ENCODE measurements at places on chromosomes 1 and 21. TPM values are rescaled to one million over a fixed set of nuclear protein-coding genes. Genes with fewer than 3 reads are reported as not detected.

The EEIG2 gene
- 2.9 TPM for polyA plus RNA-seq

The DNAH14 gene
- 11.3 TPM for polyA plus RNA-seq

The DCST1 gene
- polyA plus RNA-seq = not detected

The WLS gene
- polyA plus RNA-seq = 69.0 TPM

The PRAMEF12 gene
- polyA plus RNA-seq = not detected

The LCE6A gene
- polyA plus RNA-seq = not detected

The CA6 gene
- polyA plus RNA-seq = not detected

The KANK4 gene
- polyA plus RNA-seq = 0.02 TPM

The ATF6 gene
- 8.8 TPM for polyA plus RNA-seq

The FAM177B gene
- polyA plus RNA-seq = not detected

The PTGS2 gene
- 5.9 TPM for polyA plus RNA-seq

The SLC39A1 gene
- polyA plus RNA-seq = 89.6 TPM

The RUNX3 gene
- polyA plus RNA-seq = not detected

The FAAH gene
- 1.2 TPM for polyA plus RNA-seq

The C1orf53 gene
- polyA plus RNA-seq = 22.9 TPM

The CCDC30 gene
- polyA plus RNA-seq = 0.94 TPM

The LAD1 gene
- not detected for polyA plus RNA-seq

The FAF1 gene
- polyA plus RNA-seq = 9.7 TPM

The RNU5D-1 gene
- polyA plus RNA-seq = not detected
